ENCODE measurements at places on chromosomes 5 and 9.
A peak's percentile ranks its signal among the peaks of the same experiment; 100 is the strongest.

GRCh38 chr5:111863801-111864200 is 106.8 kb upstream of the NREP start:
- peak; percentile 2 for DNase-seq

DNA sequence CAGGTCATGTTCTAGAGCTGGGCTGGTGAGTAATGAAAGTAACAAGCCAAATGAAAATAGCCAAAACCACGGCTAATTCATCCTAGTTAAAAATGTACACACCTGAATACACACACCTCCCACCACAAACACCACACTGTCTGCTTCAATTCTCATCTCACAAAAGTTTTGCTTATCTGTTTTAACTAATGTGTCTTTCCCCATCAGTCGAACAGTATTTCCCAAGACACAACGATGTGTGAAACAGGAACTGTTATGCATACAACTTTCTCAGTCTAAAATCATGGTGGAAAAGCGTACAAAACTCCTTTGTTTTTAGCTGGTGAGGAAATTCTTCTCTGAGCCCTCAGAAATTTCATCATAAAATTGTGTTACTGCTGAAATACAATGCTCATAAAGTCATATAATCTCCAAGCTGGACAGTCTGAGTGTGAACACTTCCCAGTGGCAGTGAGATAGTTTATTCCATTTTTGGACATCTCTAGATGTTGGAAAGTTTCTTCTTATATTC is 242.4 kb downstream of the EFNA5 start:
- DNase-seq = peak; percentile 17

- no peak for DNase-seq
Observed at GRCh38 chr5:160743027-160743426, 109.0 kb downstream of the ATP10B start.

- DNase-seq = no peak
Observed at GRCh38 chr5:140602147-140602546, 30.8 kb downstream of the CD14 start.

GRCh38 chr5:53355931-53356330 is 124.5 kb upstream of the FST start:
- DNase-seq = no peak

DNA sequence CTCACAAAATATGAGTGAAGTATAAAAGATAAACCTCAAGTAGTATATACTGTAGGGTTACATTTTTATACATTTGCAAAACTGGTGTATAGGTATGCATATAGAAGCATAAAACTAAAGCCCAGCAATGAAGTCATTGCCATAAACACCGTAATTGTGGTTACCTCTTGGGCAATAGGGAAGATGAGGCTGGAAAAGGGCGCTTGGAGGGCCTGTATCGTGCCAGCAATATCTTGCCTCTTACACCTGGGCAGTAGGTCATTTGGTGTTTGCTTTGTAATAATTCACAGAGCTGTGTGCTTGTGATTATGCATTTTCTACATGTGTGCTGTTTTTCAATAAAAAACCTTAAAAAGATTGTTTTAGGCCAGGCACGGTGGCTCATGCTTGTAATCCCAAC is 45.2 kb downstream of the KDM4C start:
- DNase-seq = no peak

DNA sequence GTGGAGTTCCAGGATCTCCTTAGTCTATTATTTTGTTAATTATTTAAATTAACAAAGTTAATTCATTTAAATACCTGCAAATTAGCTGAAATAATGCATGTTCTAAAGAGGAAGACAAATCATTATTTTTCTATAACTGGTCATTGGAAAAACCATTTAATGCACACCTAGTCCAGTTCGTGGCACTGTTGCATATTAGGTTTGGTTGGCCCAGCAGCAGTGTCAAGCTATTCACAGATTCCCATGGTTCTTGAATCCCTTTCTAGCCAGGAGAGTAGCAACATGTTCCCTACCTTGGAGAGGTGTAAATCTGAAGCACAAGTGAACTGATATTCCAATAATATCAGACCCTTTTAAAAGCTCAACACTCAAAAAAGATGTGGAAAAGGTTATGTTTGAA is 155.2 kb downstream of the TMEM161B start:
- DNase-seq = no peak

DNA sequence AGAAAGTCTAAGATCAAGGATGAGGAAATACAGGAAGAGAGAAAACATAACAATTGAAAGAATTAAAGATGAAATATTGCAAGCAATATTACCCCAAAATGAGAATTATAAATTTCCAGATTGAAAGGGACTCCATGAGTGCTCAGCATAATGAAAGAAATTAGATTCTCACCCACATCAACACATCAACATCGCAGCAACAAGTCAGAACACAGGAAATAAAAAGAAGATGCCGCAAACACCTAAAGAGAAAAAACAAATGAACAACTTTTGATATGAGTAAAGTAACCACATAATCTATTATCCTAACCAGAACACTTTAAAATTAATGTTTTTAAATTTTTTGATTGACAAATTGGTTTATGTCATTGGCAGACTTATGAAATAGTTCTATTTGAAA is 318.3 kb upstream of the PTGER4 start:
- DNase-seq = no peak

DNA sequence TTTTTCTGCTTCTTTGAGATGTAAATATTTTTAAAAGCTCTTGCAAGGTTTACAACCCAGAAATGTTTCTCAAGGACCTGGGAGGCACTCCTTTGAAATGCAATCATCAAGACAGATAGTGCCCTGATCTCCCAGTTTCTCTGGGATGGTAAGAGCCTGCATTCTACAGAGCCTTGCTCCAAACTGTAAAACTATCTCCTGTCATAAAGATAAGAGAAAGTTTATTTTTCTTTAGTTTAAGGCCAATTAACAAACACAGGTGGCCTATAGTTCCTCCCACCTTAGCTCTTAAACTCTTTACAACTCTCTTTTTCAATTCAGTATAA is 1231.1 kb upstream of the NUDT12 start:
- no peak for DNase-seq

DNA sequence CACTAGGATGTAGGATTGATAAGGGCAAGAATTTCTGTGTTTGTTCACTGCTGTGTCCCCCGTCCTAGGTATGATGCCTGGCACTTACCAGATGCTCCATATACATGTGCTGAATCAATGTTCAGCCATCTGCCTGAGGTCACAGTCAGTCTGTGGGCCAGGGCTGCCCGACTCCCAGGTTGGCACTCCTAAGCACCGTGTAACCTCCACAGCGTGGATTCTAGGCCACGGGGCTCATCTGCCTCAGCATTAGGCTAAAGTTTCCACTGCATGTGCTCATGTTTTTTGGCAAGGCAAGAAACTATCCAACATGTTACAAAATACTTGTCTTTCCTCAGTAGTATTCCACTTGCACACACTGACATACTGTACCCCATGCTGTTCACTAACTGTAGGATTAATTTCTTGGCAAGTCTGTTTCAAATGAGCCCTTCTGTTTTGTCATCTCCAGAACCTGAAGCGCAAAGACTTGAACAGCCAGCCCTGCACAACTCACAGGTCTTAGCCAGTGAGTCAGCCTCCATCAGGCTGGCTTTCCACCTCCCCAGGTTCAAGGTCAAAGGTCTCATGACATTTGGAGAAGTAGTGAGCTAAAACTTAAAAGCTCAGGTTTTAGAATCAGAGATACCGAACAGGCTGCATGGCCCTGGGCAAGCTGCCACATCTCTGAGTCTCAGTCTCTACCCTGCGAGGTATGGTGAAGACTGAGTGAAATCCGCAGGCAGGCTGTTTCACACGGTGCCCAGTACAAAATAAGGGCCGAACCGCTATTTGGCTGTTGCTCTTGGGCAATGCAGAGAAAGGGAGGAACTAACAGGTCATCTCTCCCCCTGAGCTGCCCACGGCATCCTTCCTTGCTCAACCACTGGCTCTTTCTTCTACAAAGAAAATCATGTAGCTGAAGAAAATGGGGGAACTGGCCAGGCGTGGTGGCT is 7.2 kb downstream of the TOR1A start:
- no peak for DNase-seq

DNA sequence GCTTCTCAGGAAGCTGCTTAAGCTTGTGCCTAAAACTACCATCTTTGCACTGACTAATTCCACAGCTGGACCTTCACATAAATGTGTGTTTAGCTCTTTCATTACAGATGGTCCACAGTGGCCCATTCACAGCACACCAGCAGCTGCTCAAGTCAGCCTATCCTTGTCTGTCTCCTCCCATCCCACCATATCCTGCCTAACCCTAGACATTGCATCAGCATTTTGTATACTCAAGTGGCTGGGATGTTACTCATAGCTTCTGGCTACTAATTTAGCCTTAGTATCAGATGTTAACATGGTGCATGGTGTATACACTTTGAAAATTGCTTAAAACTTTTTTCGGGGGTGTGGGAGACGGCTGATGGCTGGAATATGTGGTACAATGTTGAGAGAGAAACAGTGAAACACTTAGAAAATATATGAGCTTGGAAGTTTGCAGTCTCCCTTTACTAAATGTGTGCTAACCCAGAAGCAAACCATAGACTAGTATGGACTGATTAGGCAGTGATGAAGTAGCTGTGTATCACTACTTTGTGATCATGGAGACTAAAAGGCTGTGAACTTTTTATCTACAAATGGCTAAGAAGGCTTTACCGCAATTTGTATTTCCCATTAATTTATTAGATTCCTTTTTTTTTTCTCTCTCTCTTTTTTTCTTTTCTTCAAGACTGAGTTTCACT is 83.1 kb downstream of the JMY start:
- peak; percentile 93 for DNase-seq

DNA sequence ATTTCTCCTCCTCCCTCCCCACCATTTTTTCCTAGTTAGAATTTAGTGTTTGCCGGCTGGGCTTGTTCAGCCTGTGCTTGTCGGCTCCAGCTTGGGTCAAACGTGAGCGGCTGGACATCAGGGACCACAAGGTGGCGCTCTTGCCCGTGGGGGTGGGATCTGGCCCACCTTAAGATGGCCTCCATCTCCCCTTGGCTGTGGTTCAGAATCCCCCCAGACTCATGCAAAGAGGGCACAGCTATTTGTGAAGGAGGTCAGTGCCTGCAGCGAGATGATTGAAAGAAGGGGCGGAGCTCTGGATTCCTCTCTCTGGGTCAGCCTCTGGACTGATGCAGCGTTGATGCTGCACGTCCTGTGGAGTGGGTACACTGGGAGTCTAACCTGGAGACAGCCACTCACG is 283.3 kb upstream of the TUT7 start:
- DNase-seq = no peak

GRCh38 chr9:95080961-95081647 is 236.4 kb downstream of the FANCC start:
- no peak for DNase-seq

- no peak for DNase-seq
Observed at GRCh38 chr5:102719886-102720285, 35.2 kb upstream of the PAM start.

- DNase-seq = no peak
Observed at GRCh38 chr5:156753846-156754245, 96.2 kb upstream of the PPP1R2B start.

DNA sequence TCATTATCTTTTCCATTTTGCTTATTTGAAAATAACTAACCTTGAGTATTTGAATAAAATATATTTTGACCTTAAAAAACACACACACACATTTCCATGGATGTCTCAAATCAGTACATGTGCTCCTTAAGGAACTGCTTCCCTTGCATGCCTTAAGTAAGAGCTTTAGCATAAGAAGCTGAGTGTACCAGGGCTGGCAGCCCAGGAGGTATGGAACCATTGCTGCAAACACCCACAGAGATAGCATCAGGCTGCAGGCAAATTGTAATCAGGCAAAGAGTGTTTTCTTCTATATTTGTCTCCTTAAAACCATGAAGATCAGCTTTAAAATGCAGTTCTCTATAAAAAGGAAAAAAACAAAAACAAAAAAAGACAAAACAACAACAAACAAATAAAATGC is 160.6 kb downstream of the PLK2 start:
- DNase-seq = no peak

- DNase-seq = peak; percentile 60
Observed at GRCh38 chr9:121889990-121890563, 203.0 kb downstream of the TTLL11 start.

- DNase-seq = no peak
Observed at GRCh38 chr5:18495157-18495556, 860.9 kb downstream of the TAF11L14 start.

- DNase-seq = no peak
Observed at GRCh38 chr5:108762660-108763059, 15.0 kb downstream of the FER start.

- DNase-seq = peak; percentile 9
Observed at GRCh38 chr9:77954013-77954665, 77.5 kb downstream of the GNAQ start.

DNA sequence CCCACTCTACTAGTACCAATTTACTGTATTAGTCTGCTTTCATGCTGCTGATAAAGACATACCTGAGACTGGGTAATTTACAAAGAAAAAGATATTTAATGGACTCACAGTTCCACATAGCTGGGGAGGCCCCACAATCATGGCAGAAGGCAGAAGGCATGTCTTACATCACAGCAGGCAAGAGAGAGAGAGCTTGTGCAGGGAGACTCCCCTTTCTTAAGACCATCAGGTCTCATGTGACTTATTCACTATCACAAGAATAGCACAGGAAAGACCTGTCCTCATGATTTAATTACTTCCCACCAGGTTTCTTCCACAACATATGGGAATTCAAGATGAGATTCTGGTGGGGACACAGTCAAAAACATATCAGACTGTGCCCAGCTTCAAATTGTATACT is 11.5 kb downstream of the UGT3A1 start:
- DNase-seq = no peak

DNA sequence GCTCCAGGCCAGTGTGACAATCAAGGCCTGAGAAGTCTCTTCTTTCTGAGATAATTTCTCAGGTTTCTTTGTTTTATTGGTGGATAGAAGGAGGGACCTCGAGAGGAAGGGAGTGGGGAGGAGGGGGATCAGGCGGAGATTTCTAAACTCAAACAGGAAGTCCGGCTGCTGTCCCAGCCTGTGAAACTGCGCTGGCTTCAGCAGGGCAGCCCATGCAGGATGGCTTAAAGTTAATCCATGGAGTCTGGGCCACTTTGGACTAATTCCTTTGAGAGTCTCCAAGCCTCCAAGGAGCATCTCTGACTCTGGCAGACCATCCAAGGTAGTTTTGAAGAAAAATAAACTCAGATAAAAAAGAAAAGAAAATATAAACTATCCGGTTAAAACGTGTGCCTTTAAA is 378.5 kb downstream of the MLLT3 start:
- no peak for DNase-seq

GRCh38 chr5:141850244-141850768 is 27.9 kb downstream of the PCDH1 start:
- peak; percentile 41 for DNase-seq

DNA sequence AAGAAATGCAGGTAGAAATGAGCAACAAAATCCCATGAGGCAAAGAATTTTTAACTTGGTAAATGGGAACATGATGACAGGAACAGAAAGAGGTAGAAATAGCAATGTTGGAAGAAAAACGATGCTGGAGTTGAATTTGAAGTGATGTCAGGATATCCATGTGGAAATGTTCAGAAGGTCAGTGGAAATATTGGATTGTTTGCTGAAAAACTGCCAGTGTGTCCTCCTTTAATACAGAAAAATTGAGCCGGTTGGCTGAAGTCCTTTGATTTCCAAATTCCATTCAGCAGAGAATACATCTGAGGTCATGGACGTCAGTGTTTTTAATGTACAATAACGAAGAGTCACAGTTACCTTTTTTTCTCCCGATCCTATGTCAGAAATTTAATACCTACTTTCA is 110.0 kb upstream of the DMAC1 start:
- DNase-seq = no peak

GRCh38 chr5:29037716-29038115 is 1999.3 kb upstream of the CDH9 start:
- no peak for DNase-seq

- no peak for DNase-seq
Observed at GRCh38 chr5:122371511-122372151, 59.6 kb downstream of the SNCAIP start.

GRCh38 chr9:130213911-130214761 is 41.9 kb downstream of the NCS1 start:
- DNase-seq = no peak

GRCh38 chr5:90345684-90346083 is 63.9 kb downstream of the CETN3 start:
- no peak for DNase-seq

Data from HCEC 1CT (cell line).